ENCODE measurements at places on chromosomes 6 and 20.

- no peak for DNase-seq
Measured at GRCh38 chr20:45407067-45407745, 883 bp upstream of the DBNDD2 start.

GRCh38 chr6:121868206-121868605 lies 432.8 kb downstream of the GJA1 start:
- DNase-seq, result no peak

DNA sequence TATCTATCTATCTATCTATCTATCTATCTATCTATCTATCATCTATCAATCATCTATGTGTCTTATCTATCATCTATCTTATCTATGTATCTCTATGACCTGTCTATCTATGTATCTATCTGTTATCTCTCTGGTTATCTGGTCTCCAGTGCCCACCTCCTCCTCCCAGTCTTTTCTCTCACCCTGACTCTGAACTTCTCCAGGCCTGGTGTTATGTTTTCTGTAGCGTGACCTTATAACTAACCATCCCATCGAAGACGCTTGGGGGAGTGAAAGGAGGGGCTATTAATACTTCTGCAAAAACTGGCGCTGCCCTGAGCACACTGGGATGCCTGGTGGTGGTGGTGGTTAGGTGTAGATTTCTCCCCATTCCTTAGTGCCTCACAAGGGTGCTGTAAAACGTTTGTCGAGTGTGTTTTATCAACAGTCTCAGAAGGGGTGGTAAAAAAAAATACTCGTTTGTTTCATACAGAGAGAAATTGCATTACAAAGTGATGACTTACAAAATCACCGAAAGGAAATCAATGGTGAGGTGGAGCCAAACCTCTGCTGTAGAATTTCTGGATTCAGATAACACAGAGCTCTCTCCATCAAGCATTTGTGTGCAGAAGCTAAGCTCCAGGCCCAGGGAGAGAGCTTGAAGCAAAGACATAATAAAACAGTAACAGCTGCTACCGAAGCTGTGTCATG lies 156.2 kb downstream of the BCAS1 start:
- no peak for DNase-seq

- no peak for DNase-seq
Measured at GRCh38 chr20:38153401-38153800, 11.7 kb downstream of the TGM2 start.

DNA sequence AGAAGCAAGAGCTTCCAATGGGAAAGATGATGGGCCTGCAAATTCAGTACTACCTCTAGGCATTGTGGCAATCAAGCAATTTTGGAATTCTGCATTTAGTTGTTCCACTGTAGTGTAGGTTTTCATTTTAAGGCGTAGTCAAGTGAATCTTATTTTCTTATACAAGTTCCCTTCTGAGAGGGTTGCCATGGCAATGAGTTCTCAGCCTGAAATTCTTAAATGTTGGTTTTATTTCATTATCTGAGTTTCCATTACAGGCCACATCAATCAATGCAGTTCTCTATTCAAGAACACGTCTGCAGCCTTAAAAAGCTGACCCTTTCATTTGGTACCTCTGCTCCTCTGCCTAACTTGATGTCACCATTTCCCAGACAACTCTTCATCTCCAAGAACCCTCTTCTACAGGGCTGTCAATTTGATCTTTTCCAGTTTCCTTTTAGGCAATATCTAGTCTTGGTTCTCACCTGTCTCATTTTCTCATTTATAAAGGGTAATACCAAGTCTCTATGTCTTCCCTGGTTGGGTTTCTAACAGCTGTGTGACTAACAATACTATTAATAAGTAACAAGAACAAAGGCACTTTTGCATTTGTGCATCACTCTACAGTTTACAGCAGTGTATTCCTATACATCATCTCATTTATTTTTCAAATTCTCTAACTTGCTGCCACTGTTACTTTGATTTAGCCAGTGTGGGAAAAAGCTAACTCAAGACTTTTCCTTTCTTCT lies 898.2 kb upstream of the FLRT3 start:
- DNase-seq, result no peak

GRCh38 chr6:6331946-6332601 lies 11.6 kb upstream of the F13A1 start:
- DNase-seq, result no peak

DNA sequence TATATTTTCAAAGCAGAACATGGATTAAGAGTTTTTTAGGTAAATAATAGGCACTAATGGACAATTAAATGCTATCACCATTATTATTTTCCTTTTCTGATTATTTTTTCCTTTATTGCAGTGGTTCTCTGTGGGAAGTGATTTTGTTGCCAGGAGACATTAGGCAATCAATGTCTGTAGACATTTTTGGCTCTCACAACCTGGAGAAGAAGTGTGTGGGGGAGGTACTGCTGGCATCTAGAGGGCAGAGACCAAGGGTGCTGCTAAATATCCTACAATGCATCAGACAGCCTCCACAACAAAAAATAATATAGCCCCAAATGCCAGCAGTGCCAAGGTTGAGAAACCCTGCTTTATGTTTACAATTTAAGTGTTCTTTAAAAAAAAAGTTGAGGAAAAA lies 8.3 kb downstream of the IFNGR1 start:
- DNase-seq, result no peak

- no peak for DNase-seq
Measured at GRCh38 chr6:26086211-26086610, 1.0 kb upstream of the HFE start.

GRCh38 chr20:17511401-17511800 lies 19.8 kb downstream of the BFSP1 start:
- no peak for DNase-seq

DNA sequence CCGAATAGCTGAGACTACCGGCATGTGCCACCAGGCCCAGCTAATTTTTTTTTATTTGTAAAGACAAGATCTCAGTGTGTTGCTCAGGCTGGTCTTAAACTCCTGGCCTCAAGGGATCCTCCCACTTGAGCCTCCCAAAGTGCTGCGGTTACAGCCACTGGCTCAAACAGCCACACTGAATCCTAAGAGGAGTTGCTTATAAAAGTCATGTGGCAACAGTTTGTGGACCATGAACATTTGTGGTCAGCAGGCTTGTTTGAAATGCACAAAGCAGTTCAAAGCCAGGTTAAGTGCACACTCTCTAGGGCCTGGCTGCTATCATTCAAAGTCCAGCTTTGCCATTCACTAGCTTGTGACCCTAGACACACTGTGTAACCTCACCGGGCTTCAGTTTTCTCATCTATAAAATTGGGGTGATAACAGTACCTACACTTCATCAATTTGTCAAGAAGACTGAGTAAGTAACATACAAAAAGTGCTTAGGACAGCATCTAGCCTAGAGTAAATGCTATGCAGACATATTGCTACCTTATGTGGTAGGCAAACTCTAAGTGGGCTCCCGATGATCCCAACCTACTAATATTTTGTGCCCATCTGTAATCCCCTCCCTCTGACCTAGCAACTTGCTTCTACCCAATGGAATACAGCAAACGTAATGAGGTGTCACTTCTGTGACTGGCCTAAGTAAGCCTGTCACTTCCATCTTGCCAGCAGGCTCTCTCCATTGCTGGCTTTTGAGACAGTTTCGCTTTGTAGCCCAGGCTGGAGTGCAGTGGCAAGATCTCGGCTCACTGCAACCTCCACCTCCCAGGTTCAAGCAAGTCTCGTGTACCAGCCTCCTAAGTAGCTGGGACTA lies 122.9 kb downstream of the ZMYND8 start:
- no peak for DNase-seq

DNA sequence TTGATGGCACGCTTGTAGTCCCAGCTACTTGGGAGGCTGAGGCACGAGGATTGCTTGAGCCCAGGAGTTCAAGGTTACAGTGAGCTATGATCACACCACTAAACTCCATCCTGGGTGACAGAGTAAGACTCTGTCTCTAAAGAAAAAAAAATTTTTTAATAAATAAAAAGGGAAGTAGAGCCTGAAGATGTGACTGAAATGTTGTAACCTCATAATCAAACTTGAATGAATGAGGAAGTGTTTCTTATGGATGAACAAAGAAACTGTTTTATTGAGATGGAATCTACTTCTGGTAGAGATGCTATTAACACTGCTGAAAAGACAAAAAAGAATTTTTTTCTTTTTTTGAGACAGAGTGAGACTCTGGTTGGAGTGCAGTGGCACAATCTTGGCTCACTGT lies 6.7 kb downstream of the MAK start:
- no peak for DNase-seq

GRCh38 chr6:33169291-33170175 lies 22.7 kb downstream of the COL11A2 start:
- DNase-seq, result no peak

- no peak for DNase-seq
Measured at GRCh38 chr6:137025786-137026730, 18.7 kb downstream of the IL20RA start.

GRCh38 chr20:53642196-53643030 lies 48.8 kb upstream of the ZNF217 start:
- peak; percentile 67 for DNase-seq

DNA sequence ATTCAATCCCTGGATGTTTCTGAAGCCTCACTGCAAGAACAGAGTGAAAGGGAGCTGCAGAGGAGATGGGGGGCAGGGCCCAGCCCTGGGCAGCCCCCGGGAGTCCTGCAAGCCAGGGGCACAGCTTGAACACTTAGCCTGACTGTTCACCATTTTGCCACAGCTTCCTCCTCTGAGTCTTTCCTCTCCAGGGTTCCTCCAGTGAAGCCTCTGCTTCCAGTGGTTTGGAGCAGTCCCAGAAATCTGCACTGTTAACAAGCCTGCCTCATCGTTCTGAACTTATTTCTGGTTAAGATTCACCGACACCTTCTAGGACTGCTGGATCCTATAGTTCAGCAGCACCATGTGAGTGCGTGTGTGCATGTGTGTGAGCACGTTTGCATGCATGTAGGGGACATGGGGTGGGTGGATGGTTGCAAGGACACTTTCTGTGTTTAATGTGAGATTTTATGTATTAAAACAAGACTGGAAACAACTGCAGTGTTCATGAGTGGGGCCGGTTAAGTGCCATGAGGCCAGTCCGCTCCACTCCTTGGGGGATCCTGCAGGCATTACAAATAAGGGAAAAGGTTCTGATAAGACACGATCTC lies 24.6 kb downstream of the CEBPB start:
- DNase-seq, result peak; percentile 11

GRCh38 chr6:109925075-109925474 lies 53.0 kb upstream of the GPR6 start:
- DNase-seq, result no peak

DNA sequence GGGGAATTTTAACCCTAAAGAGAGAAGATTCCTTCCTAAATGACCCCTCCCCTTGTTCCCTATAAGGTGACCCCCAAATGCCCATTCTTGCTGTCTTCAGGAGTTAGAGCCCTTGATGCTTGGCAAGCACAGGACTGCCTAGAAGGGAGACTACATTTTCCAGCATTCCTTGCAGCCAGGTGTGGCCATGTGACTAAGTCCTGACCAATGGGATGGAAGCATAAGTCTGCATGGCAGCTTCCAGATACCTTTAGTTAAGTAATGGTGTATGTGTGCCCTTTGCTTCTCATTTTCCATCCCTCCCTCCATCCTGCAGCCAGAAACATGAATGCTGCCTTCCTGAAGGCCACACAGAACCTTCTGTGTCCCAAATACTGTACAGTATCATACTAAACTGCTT lies 5.5 kb downstream of the BFSP1 start:
- DNase-seq, result no peak

- no peak for DNase-seq
Measured at GRCh38 chr6:36926708-36927513, 27.6 kb upstream of the PI16 start.

- DNase-seq, result no peak
Measured at GRCh38 chr6:35018746-35019145, 122.4 kb downstream of the TCP11 start.

DNA sequence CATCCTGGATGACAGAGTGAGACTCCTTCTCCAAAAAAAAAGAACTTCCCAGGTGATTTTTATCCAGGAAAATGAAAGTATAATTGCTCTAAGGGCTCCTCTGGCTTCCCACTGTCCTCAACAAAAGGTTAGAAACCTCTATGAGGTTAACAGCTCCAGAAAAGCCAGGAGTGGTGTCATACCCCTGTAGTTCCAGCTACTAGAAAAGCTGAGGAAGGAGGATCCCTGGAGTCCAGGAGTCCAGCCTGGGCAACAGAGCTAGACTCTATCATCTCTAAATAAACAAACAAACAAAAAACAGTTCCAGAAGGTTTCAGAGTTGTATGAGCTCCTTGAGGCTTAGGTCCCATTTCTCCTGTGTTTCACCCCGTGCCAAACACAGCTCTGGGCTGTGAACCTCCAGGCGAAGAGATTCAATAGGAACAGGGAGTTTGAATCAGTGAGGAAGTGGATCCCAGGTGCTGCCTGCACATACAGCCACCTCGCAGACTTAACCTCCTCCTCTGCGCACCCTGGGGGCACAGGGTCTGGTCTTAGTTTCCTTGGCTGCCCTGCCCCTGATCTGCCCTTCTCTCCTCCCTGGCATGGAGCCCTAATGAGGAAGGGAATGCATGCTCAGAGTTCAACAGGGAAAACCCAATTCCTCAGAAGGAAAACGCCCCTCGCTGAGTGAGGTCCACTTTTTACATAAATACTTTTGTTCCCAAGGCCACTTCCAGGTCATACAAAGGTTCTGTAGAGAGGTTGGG lies 31.0 kb downstream of the ZC3H12D start:
- no peak for DNase-seq

DNA sequence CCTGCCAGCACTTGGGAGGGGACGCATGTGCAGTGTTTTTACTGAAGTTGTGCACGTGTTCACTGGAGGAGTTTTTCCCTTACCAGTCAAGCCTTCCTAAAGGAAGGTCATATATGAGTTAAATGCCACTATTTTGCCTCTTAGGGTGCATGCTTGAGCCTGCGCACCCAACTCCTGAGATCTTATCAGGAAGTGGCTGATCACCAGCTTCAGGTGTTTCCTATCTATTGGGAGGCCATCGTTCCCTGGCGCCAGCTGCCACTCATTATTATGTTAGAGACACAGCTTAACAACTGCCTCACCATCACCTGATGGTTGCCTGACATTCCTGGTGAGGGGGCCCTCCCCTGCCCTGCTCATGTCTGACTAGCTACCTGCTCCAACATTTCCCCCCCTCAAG lies 8.5 kb downstream of the ERVFRD-1 start:
- DNase-seq, result no peak

- no peak for DNase-seq
Measured at GRCh38 chr6:161019324-161019839, 27.8 kb downstream of the MAP3K4 start.

GRCh38 chr6:14029605-14030004 lies 88.0 kb upstream of the CD83 start:
- DNase-seq, result no peak

DNA sequence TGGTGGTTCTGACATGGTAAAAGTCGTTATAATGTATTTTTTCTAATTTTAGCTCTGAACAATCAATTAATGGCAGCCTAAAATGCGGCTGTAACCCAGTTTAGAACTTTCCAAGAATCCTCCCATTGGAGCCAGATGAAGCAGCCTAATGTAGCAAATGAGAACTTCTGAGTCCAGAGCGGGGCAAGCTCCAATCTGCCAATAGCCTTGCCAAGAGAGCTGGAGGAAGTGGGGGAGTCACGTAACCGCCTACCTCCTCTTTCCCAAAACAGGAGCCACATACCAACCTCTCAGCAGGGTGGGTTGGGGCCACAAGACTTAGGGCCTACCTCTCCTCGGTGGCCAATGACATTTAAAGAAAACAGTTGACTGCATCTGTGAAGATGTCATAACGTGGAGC lies 230.6 kb downstream of the SOD2 start:
- DNase-seq, result no peak
